EL (cell line): ENCODE measurements at places on chromosomes 1 and 21.

GRCh38 chr1:219492717-219493116 lies 120.2 kb downstream of the ZC3H11B start:
- DNase-seq: no peak

DNA sequence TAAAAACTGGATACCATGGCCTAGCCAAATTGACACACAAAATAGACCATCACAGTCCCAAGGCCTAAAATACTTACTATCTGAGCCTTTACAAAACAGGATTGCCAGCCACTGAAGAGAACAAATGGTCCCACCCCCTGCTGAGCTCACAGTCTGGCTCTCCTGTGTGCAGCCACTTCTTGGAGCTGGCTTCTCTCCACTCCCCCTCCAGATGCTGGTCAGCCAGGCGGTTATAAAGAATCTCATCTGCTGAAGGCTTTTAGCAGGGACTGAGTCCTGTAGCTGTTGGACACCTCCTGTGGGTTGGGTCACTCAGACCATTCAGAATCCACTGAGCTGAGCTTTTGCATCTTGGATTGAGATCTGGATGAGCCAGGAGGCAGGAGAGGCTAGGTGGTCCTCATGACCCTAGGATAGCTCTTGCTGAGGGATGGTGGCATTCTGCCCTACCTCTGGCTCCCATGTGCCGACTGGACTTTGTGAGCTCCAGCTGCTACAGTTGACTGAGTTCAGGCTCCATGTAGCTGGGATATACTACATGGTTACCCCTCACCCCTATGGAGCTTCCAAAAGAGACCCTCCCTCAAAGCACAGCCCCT lies 16.1 kb downstream of the OXCT2 start:
- DNase-seq: no peak

- DNase-seq: no peak
Observed at GRCh38 chr1:231188072-231188471, 26.2 kb downstream of the TRIM67 start.

DNA sequence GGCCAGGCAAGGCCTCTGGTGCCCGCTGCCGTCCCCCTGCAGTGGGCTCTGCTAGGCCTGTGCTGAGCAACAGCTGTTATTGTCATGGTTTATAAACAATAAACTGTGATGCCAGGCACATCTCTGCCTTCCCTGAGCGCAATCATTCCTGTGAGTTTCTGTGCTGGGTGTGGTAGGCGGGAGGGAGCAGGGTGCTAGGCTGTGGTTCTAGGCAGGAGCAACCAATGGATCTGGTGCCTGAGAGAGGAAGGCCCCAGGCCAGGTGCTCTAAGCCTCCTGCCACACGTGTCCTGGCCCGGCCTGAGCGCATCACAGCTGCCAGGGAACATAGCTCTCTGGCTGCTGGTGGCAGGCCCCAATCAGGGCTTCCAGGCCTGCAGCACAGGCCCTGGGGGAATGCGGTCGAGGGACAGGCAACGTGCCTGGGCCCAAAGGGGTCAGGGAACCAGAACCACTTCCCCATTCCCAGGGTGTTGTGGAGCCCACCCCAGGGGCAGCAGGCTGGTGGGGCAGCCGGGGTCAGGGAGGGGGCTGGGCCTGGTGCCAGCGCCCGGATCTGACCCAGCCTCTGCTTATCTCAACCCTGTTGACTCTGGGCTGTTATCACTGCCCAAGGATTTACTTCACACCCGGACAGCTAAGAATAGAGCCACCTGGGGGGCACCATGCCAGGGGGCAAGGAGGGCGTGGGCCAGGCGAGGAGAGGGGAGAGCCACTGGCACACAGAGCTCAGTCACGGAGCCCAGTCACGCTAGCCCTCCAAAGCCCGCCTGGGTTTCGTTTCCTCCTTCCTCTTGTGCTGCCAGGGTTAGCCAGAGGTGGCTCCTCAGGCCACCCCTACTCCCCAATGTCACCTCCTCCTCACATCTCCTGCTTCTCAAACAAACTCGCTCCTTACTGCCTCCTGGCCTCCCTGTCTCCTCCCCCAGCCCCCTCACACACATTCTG lies 11.5 kb downstream of the TRIM46 start:
- no peak for DNase-seq

DNA sequence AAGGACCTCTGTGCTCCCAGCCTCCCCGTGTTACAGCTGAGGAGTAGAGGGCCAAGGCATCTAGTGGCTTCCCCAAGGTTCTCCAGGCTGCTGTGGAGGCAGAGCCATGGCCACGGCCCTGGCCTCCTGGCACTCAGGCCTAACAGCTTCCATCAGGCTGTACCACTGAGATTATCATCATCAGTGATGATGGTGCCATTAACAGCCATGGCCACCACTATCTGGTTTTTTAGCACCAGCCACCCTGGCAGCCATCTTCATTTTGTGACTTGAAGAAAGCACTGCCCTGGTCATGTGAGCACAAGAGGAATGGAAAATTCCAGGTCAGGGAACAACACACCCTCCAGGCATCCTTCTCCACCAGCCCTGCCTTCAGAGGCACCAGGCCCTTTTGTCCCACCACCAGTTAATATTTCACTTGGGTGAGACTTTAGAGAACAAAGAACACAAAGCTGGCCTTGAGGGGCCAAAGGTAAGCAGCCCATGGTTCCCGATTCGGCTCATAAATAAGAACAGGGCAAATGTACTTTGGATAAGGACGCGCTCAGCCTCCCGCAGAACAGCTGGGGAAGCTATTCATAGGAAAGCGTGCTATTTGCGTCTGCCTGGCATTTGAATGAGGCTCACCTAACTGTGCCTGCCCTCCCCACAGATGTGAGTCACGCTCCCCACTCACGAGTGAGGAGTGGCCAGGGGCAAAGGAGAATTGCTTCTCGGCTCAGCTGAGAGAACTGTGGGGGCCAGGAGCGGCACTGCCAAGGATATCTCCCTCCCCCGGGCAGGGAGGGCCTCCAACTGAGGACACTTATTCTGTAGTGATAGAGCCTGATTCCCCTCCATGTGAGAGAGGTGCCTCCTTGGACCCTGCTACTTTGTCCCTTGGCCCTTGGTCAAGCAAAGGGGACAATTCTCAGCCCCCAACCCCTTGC lies 95.6 kb downstream of the CD58 start:
- DNase-seq: no peak

GRCh38 chr21:40845441-40845995 lies 1.4 kb downstream of the DSCAM start:
- peak; percentile 43 for DNase-seq

GRCh38 chr1:97730271-97730670 lies 190.6 kb downstream of the DPYD start:
- DNase-seq: no peak
